ENCODE measurements at places on chromosomes 7 and 10.

DNA sequence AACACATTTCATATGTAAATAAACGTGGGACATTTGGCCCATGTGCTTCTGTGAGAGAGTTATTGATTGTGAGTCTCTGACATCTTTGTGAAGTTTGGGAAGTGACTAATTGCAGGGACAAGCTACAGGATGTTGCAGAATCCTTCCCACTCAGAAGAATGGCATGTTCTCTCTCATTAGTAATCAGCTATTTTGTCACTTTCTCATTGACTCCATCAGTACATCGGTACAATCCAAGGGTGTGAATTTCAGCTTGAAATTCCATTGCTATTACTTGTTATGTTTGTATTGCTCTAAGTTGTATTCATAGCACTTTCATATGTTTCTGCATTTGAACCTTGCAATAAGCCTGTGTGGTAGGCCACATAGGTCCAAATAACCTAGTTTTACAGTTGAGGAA lies 100.0 kb upstream of the KCNMA1 start:
- DNase-seq = no peak

GRCh38 chr10:79130846-79131245 lies 62.1 kb downstream of the ZMIZ1 start:
- DNase-seq = no peak

- DNase-seq = no peak
These were observed 603.0 kb downstream of the PTPRN2 start for GRCh38 chr7:157984423-157985163.

GRCh38 chr10:103544657-103545310 lies 51.3 kb downstream of the NEURL1 start:
- DNase-seq = no peak

DNA sequence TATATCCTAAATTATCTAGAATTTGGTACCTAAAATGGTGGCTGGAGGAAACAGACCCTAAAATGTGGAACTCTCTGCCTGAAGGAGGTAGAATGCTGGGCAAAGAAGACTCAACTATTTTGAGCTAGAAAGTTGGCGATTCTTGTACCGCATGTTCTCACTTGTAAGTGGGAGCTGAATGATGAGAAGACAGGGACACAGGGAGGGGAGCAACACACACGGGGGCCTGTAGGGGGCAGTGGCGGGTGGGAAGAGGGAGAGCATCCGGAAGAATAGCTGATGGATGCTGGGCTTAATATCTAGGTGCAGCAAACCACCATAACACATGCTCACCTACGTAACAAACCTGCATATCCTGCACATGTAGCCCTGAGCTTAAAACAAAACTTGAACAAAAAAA lies 250.6 kb downstream of the CALN1 start:
- DNase-seq = no peak

GRCh38 chr7:120951826-120952225 lies 1.2 kb downstream of the ING3 start:
- no peak for DNase-seq

DNA sequence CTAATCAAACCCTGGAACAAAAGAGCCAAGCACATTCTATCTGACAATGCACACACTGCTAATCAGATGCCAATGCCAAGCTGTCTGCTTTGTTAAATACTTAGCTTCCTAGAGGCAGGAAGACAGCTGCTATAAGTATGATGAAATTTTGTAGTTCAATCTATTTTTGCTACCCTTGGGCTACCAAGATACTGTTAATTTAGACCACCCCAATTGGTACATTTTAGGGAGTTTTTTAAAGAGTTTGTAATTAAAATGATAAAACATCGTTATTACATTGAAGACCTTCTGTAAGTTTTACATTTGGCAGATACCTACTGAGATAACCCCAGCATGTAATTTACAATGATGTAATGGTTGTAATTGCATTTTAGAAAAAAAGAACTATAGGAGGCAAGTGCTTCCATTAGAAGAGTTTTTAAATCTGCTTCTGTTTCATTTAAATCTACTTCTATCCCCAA lies 268.5 kb downstream of the ADK start:
- no peak for DNase-seq

DNA sequence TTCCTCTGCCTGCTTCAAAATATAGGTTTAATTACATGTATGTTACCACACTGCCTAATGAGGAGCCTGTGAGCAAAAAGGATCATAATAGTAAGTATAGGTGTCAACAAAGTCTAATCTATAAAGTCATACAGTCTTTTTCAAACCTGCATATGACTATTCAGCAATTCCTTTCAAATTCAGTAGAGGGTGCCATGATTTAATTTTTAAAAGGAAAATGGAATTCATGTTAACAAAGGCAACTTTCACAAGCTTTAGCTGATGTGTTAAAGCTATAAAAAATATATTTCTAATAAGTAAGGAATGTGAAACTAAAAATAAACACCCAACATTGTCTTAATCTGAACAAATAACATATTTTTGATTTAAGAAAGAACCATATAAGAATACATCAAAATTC lies 52.1 kb downstream of the MPP7 start:
- DNase-seq = no peak

DNA sequence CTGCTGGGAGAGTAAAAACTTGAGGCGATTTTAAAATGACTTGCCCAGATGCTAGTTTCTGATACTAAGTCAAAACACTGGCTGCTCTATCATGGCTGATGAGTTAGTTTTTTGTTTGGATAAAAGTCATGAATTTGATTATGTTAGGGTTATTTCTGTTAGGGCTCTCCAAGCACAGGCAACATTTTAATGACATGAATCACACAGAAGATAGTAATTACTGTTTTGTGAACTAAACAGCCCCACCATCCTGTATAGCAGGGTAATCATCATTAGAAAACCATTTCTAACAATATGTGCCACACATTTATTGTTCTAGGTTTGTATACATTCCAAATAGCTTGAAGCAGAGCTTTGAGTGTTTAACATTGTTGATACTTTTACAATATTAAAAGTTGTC lies 750.3 kb downstream of the ANKRD7 start:
- no peak for DNase-seq

DNA sequence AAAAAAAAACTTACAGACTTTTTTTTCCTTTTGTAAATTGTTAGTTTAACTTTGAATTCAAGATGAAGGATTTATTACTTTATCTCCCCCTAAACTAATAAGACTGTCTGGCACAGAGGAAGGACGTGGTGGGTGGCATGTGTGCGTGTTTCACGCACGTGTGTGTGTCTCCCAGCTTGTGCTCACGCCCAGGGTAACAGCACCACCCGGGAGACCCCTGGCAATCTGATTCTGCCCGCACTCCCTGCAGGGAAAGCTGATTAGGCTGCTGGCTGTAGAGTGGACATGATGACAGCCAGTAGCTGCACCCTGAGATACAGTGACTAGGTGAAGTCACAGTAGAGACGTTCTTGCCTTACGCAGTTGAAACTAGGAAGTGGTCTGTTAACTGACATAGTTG lies 25.3 kb downstream of the WIPI2 start:
- DNase-seq = no peak

DNA sequence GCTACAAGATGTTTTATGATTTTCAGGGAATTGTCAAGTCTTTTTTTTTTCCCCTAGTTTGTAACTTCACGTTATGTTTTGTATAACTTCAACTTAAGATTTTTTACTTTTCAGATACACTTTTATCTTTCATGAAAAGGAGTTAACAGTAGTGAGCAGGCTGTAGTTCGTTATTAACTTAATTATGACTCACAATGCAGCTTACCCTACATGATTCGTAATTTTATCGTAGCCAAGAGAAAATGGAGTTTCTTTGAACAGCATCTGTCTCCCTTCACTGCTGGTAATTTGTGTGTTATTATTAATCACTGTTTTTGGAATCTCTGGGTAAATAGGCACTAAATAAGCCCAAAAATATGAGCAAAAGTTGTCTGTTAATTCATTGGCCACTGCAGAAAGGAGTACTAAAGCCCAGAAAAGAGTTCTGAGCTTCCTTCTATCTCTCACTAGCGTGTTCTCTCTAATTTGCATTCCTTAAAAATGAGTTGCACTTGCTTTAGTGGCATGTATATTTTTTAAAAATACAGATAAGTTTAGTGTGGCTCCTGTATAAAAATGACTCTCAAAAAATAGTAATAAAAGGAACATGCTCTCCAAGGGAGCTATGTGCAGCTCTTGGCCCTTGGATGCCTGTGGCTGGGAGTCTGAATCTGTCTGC lies 36.1 kb downstream of the RALA start:
- DNase-seq = no peak

- no peak for DNase-seq
These were observed 90.5 kb downstream of the CLEC2L start for GRCh38 chr7:139613971-139614411.
